NCI-H2171 (cell line): ENCODE measurements at places on chromosomes 7 and 10.

- DNase-seq: no peak
Measured at GRCh38 chr10:133441780-133442179, 12.0 kb upstream of the SCART1 start.

DNA sequence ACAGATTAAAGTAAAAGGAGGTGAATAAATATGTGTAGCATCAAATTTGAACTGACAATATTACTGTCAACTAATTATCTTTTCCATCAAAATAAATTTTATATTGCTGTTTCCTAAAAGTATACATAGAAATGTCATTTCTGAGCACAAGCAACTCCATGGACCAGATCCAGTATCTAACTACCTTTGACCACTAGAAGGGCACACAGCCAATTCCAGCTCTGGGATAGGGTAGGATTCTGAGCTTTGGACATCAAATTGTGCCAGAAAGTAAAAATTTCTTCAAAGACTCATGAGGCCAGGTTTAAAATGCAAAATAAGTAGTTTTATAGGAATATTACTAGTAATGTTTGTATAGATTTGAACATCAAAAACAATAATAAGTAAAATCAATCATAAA, 29.7 kb downstream of the AKR1C3 start:
- DNase-seq: no peak

DNA sequence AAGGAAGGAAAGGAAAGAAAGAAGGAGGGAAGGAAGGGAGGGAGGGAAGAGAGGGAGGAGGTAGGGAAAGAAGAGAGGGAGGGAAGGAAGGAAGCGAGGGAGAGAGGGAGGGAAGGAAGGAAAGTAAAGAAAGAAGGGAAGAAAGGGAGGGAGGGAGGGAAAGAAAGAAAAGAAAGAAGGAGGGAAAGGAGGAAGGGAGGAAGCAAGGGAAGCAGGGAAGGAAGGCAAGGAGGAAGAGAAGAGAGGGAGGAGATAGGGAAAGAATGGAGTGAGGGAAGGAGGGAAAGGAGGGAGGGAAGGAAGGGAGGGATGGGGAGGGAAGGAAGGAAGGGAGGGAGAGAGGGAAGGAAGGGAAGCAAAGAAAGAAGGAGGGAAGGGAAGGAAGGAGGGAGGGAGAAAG, 65.8 kb downstream of the MAP3K8 start:
- no peak for DNase-seq

DNA sequence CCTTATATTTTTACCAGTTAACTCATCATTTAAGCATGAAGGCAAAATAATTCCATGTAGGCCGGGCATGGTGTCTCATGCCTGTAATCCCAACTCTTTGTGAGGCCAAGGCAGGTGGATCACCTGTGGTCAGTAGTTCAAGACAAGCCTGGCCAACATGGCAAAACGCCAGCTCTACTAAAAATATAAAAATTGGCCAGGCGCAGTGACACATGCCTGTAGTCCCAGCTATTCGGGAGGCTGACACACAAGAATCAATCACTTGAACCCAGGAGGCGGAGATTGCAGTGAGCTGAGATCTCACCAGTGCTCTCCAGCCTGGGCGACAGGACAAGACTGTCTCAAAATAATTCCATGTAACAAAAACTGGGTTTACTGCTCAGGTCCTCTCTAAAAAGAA, 18.3 kb downstream of the HNRNPA2B1 start:
- no peak for DNase-seq

DNA sequence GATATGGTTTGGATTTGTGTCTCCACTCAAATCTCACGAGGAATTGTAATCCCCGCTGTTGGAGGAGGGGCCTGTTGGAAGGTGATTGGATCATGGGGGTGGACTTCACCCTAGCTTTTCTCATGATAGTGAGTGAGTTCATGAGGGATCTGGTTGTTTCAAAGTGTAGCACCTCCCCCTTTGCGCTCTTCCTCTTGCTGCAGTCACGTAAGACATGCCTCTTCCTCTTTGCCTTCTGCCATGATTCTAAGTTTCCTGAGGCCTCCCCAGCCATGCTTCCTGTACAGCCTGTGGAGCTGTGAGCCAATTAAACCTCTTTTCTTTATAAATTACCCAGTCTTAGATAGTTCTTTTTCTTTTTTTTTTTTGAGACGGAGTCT, 17.1 kb downstream of the CDNF start:
- DNase-seq: no peak

DNA sequence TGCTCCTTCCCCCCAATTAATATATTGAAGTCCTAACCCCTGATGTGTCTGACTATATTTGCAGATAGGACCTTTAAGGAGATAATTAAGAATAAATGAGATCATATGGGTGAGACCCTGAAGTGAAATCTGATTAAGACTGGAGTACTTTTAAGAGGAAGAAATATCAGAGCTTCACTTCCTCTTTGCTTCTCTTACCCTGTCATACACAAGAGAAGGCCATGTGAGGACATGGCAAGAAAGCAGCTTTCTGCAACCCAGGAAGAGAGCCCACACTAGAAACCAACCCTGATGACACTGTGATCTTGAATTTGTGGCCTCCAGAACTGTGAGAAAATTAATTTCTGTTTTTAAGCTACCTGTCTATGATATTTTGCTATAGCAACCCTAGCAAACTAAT, 44.2 kb downstream of the JMJD1C start:
- no peak for DNase-seq

- DNase-seq: no peak
Measured at GRCh38 chr10:24035761-24036160, 173.2 kb upstream of the KIAA1217 start.

DNA sequence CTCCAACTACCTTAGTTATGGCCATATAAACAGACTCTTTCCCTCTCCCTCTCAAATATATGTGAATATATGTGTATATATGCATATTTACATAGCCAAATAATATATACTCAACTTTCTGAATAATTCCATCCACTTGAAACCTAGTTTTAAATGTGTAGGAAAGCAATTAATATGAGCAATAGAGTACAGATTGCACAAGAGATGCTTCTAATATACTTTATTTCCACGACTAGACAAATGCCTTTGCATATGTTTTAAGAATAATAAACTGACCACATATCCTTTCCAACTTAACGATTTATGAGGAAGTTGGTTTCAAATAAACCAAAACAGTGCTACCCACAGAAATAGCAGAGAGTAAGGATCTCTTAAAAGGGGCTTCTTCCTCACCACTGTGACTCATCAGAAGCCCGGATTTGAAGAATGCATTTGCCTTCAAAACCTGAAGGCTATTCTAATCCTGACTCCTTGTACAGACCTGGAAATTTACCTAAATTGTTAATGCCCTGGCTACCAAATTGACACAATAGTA, 266.3 kb downstream of the AHR start:
- no peak for DNase-seq

GRCh38 chr7:20721086-20721810, 65.4 kb downstream of the SP8 start:
- DNase-seq: no peak

DNA sequence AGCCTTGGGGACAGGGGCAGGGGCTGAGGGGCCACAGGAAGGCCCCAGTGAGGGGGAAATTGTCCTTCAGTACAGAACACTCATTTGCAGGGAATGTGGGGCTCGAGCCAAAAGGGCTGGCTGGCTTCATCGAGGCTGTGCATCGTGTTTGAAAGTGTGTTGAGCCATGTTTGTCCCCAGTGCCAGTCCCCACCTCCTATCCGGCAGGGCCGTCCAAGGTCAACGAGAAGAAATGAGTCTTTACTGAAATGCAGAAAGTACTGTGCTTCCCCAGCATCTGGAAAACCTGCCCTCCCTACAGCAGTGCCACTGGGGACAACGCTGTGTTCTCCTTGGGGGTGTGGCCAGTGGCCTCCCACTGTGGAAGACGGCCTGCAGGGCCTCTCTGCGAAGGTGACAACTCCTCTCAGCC, 214.1 kb downstream of the KLF6 start:
- DNase-seq: no peak

DNA sequence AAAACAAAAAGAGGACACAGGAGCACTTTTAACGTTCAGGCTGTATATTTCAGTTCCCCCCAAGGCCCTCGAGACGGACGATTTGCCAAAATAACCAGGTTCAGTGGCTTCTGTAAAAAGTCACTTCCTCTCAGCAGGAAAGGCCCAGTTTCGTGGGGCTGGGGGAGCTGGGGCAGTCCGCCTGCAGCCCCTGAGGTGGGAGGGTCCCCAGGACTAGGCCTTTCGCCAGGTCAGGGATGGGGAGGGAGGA, 28.8 kb downstream of the WDR86 start:
- no peak for DNase-seq

DNA sequence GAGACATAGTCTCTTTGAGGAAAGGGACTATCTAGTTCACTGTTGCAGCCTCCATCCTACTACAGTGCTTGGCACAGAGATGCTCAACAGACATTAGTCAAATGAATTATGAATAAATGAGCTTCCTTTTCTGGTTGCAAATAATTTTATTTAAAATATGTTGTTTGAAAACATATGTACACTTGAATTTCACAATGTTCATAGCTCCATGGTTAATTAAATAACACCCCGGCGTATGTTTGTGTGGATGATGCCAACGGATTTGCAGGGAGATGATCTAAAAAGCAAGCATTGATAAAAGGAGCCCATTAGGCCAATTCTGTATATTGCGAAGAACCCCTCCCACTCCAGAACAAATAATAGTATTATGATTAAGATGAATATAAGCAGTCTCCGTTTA, 47.8 kb upstream of the ORC5 start:
- no peak for DNase-seq

GRCh38 chr7:78151229-78151628, 352.7 kb downstream of the PHTF2 start:
- DNase-seq: peak; percentile 21

GRCh38 chr10:1928606-1929005, 191.3 kb upstream of the ADARB2 start:
- DNase-seq: no peak

- DNase-seq: no peak
Measured at GRCh38 chr10:112078003-112078402, 105.6 kb downstream of the GPAM start.

DNA sequence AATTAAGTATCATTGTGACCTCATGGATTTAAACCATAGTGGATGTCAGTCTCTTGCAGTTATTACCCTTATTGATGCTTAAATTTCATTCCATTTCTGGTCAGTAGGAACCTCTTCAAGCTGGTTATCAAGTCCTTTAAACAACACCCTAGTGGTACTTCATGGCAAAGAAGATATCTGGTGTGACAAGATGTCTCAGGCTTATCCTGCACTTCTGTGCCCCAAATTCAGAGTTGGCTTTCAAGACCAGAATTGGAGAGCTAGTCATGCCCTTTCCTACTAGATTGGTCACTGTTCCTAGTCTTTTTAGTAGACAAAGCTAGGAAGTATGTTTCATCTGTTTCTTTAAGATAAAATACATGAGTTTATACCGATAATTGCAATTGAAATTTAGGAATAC, 54.9 kb downstream of the KMT2E start:
- no peak for DNase-seq

- DNase-seq: no peak
Measured at GRCh38 chr10:99976886-99977665, 32.7 kb downstream of the DNMBP start.

DNA sequence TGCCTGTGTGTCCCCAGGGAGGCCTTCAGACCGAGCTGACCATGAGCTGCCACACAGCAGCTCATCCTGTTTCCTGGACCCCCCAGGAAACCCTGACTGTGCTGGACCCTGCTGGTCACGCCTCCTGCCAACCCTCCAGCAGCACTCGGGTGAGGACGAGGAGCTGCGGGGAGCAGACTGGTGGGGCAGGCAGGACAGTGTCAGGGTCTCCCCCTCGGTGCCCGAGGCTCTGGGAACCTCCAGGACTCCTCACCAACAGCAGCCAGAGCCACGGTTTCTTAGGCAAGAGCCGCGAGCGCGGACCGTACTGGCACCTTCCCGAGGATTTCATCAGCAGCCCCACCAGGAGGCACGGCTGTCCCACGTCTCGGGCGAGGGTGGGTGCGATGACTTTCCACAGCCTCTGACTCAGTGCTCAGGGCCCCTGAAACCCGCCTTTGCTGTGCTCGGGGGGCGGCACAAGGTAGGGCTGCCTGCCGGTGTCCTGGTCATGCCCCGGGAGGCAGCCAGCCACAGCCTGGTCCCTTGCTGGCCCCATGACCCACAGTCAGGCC, 186.9 kb downstream of the ELFN1 start:
- no peak for DNase-seq

GRCh38 chr10:11204351-11204942, 186.8 kb downstream of the CELF2 start:
- no peak for DNase-seq

DNA sequence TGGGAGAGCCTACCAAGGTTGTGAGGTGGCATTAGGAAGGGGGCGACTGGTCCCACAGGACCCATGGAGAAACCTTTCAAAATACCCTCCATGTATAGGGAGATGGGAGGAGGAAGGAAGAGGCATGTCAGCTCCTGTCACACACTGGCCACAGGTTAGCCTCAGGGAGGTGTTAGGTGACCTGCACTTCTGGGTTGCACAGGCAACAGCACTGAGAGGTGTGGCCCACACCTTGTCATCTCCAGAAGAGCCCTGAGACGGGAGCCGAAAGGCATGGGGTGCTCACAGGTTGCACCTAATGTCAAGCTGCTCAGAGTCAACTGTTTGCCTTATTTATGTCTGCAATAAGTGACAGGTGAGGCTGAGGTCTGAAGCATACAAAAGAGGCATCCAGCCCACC, 14.6 kb upstream of the USP6NL start:
- no peak for DNase-seq

GRCh38 chr7:47948141-47948790, at the start of gene PKD1L1:
TSS of gene PKD1L1 (minus strand) at chr7:47948466. CDS start at chr7:47948440, 26 bp downstream.
- DNase-seq: no peak

DNA sequence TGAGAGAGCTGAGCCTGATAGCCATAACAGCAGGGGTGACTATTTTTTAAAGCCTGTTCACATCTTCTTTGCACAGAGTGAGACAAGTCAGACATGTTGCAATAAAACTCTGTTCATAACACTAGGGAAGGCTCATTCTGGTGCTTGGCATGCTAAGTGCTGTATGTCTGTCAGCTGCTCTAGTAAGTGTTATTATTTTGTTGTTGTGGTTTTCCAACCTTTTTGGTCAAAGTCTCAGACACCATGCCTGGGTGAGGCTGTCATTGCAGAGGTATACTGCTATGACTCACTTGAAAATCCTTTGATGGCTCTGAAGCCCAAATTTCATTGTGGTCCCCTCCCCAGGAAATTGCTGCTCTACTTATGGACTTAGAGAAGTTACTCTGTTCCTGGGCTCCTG, 129.7 kb downstream of the ADRA2A start:
- DNase-seq: no peak

- no peak for DNase-seq
Measured at GRCh38 chr7:142716596-142716995, 32.7 kb upstream of the PRSS1 start.

GRCh38 chr7:128938544-128939074, 882 bp downstream of the IRF5 start:
- no peak for DNase-seq

DNA sequence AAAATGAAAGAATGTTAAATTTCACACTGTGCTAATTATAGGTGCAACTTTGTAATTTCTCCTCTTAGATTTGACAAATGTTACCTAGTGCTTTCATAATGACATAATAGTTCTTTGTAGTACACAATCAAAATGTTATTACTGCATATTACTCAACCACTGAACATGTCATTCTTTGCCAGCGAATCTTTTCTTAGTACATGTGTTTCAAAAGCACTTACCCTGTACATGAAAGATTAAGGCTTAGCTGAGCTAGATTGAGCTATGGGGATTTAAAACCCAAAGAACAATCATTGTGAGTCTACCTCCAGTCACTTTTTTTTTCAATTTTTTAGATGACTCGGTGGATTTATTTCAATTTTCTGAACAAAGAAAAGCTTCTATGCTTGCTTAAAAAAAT, 123.5 kb upstream of the FERD3L start:
- no peak for DNase-seq
